ENCODE measurements at places on chromosomes 5 and 9. TPM values are rescaled to one million over a fixed set of nuclear protein-coding genes. Genes with fewer than 3 reads are reported as not detected.

The ITGA1 gene
- total RNA-seq = 0.76 TPM

The SET gene
- 756 TPM for total RNA-seq

The SLC25A2 gene
- total RNA-seq = 0.16 TPM

The LAMC3 gene
- not detected for total RNA-seq

The FXN gene
- 56.7 TPM for total RNA-seq

The PCDHA12 gene
- not detected for total RNA-seq

The GLDC gene
- 1.0 TPM for total RNA-seq

The GCNT4 gene
- total RNA-seq = 0.28 TPM

The CD74 gene
- total RNA-seq = 445 TPM

The CTXN3 gene
- total RNA-seq = not detected

The SPATA9 gene
- not detected for total RNA-seq

The OBP2B gene
- total RNA-seq = not detected

The AK6 gene
- total RNA-seq = 60.1 TPM

The LRRC19 gene
- total RNA-seq = not detected

The C9 gene
- not detected for total RNA-seq

The PDE4D gene
- total RNA-seq = 102 TPM

The ARID3C gene
- 0.21 TPM for total RNA-seq

The SOHLH1 gene
- not detected for total RNA-seq

The PCSK1 gene
- total RNA-seq = not detected

The TMEM215 gene
- not detected for total RNA-seq

The SETX gene
- total RNA-seq = 49.8 TPM

The ANKRD18A gene
- total RNA-seq = 3.9 TPM

The FUBP3 gene
- 46.9 TPM for total RNA-seq

The IRX2 gene
- total RNA-seq = not detected

The IL31RA gene
- not detected for total RNA-seq

The RLN1 gene
- total RNA-seq = 0.87 TPM

The GABRA1 gene
- total RNA-seq = not detected

The EXOSC2 gene
- 93.0 TPM for total RNA-seq

The CCL27 gene
- 0.55 TPM for total RNA-seq

The PCDHB16 gene
- total RNA-seq = not detected

The PLPPR1 gene
- total RNA-seq = not detected

The KCNN2 gene
- not detected for total RNA-seq

The IL4 gene
- total RNA-seq = 21.6 TPM

The IFNA2 gene
- total RNA-seq = not detected

The C5orf58 gene
- not detected for total RNA-seq

The ZFP2 gene
- 0.18 TPM for total RNA-seq

The ENTPD2 gene
- not detected for total RNA-seq

The TOPORS gene
- total RNA-seq = 15.7 TPM

The PMPCA gene
- 111 TPM for total RNA-seq

The PCDHGA11 gene
- total RNA-seq = 0.39 TPM

The LHFPL2 gene
- total RNA-seq = 0.09 TPM

The ALAD gene
- 28.3 TPM for total RNA-seq

The ZNF189 gene
- total RNA-seq = 11.0 TPM

The IFNA21 gene
- total RNA-seq = not detected

The SPINK5 gene
- not detected for total RNA-seq

The GCNT1 gene
- total RNA-seq = 15.0 TPM

The NRARP gene
- total RNA-seq = 9.3 TPM

The TTC1 gene
- 64.0 TPM for total RNA-seq

The SH3GL2 gene
- total RNA-seq = not detected

The QRFP gene
- total RNA-seq = not detected

The FOXD4L6 gene
- total RNA-seq = 0.18 TPM

The NMUR2 gene
- total RNA-seq = not detected

The NR5A1 gene
- not detected for total RNA-seq

Measured in activated T-helper 2 cell treated with anti-CD3 and anti-CD28 coated beads, Interferon-gamma antibody, Interleukin-2, Interleukin-4, amounts not matched to agents 10 μg/mL and 5 μg/mL and 100 μg/mL, durations not matched to agents 14 hours and 24 hours and 36 hours (primary cell).